ENCODE measurements at places on chromosomes 4 and X.

- DNase-seq: no peak
These were observed 61.1 kb downstream of the FAM13A start for GRCh38 chr4:88995874-88996273.

DNA sequence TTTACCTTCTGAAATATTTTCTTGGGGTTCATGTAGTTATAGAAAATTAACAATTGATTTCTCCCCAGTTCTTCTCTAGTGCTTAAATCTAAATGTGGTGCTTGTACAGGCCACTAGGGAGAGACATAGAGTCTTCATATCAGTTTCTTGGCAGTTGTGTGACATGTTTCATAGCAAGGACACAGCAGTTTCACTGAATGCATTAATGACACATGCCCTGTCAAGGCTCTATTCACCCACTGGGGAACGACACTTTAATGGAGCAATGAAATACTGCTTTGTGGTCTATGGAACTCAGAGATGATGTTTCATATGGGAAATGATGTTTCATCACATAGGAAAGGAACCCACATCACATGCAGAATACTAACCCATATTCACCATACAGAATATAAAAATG, 2.8 kb downstream of the VEGFC start:
- DNase-seq: no peak

DNA sequence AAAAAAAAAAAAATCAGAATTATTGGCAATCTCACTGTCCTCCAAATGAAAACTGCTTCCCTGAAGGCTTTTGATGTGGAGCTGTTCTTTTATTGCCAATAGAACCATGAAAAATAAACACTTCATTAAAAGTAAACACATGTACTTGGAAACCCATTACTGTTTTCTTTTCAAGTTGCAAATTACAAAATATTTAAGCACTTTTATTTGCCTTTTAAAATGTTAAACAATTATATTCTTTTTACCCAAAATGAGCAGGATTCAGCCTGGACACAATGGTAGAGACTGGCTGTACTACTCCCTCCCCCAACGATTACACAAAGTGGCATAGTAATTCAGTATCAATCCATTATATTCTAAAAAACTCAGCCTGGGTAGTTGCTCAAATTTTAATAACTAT, 60.9 kb downstream of the SH2D1A start:
- no peak for DNase-seq

- no peak for DNase-seq
These were observed 7.1 kb downstream of the RASSF6 start for GRCh38 chr4:73613130-73613529.

GRCh38 chr4:8073206-8073863, 85.3 kb downstream of the ABLIM2 start:
- DNase-seq: no peak

- DNase-seq: no peak
These were observed 84.6 kb upstream of the GUCY1A1 start for GRCh38 chr4:155582041-155582440.

Measured in SHP77 treated with DMSO at 0.1 percent for 48 hours (cell line).